Stimulated activated CD4-positive, alpha-beta T cell treated with anti-CD3 and anti-CD28 coated beads, Interleukin-1b, Interleukin-23, amount 100 ng/mL, for 1 hour (primary cell): ENCODE measurements at places on chromosomes 4 and X.

DNA sequence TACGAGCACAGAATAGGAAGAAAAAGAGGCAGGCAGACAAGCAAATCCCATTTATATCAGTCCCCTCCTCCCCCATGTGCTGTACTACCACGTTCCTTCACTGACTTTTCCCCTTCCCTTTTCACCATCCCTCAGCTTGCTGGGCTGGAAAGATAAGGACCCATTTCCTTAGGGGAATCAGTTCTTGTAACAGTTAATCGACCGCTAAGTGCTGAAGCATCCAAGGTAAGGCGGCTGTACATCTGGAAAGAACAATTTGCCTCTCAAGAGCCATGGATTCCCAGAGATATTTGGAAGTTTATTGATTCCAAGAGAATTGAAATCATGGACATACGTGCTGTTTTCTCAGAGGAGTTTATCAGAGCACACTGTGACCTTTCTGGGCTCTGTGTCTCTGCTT is 1688.0 kb downstream of the STIM2 start:
- no peak for DNase-seq

- DNase-seq = peak; percentile 35
These were observed 177.9 kb downstream of the AFAP1 start for GRCh38 chr4:7761720-7762119.

DNA sequence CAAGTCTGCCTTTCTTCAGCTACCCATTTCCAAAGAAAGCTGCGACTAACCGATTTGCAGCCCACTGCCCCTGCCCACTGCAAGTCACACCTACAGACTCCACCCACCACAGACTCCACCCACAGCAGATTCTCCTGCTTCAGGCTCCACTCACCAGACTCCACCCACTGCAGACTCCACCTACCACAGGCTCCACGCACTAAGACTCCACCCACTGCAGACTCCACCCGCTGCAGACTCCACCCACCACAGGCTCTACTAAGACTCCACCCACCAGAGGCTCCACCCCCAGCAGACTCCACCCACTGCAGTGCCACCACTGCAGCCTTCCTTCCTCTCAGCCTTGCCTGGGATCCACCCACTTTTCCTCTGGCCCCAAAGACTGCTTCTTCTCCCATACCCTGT is 41.3 kb downstream of the ABLIM2 start:
- peak; percentile 2 for DNase-seq

- no peak for DNase-seq
These were observed 216.6 kb upstream of the INTU start for GRCh38 chr4:127416115-127416514.

DNA sequence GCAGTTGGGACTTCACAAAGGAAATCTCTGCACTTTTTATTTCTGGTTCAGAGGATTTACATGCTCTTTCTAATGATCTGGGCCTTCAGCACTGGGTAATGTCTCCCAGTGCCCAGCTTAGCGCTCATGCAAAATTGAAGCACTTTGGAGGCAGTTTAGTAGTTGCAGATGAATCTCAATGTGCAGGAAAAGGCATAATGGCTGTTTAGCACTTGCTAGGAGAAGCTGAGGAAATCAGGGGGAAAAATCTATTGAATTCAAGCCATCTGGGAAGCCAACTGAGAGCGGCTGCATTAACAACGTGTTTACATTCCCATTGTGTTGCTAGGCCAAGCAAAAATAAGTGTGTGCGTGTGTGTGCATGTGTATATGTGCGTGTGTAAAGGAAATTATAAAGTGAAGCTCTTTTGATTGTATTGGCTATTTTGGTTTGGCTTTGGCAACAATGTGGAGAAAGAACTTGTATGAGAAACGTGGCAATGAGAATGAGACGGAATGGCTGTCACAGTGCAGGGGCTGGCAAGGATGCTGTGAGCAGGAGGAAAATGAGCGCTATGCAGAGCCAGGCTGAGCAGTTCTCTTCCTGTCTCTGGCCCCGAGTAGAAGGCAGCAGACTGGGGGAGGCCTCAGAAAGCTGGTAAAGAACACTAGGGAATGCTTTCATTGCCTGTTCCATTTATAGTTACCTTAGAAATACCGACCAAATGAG is 231.5 kb downstream of the UNC5C start:
- DNase-seq = no peak

DNA sequence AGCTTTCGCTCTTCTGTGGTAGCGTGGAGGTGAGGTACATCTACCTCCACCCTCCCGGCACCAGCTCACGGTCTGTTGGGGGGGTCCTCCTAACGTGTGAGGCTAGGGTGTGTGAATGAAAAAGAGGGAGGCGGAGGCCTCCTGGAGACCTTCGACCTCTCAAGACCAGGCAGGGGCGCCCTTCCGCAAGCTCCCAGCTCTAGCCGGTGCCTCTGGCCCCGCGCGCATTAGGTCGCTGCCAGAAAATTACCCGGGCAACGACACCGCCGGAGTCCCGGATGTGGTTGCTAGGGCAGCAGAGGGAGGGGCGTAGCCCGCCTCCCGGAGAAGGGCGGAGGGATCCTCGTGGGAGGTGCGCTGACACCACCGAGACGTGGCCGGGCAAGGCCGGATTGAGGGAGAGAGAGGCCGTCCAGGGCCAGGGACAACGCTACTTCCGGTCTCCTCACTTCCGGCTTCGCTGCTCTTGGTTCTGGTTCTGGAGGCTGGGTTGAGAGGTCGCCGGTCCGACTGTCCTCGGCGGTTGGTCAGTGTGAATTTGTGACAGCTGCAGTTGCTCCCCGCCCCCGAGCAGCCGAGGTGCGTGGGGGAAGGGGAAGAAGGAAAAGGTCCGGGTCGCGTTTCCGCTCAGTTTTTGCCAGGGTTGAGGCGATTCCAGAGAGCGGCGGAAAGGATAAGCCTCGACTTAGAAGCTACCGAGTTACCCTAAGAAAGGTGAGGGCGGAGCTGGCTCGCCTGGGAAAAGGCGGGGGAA is at the start of the genes ARFIP1 and TIGD4:
Gene ARFIP1, plus strand, starts transcription at position 442 of the 754 bp plus-strand sequence. CDS start 49,680 bp downstream, outside the sequence.
Gene TIGD4, minus strand, starts transcription at position 218 of the 754 bp plus-strand sequence. CDS start 8,726 bp downstream, outside the sequence.
- DNase-seq = peak; percentile 83

DNA sequence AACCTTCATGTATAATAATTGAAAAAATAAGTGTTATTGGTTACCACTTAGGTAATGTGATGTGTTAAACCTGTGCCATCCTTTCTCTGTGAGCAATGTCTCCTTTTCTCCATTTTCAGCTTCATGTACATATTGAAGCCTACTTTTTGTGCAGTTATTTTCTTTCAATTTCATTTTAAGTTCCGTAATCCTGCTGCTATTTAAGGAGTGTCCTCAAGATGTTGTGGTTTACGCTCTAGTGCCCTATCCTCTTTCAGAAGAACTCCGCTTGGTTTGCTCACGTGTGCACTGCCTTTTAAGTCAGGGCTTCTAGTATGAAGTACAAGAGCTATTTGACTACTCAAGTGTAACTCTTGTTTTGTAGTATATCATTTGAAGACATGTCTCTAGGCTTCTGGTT is 2253.2 kb upstream of the TENM3 start:
- DNase-seq = no peak

DNA sequence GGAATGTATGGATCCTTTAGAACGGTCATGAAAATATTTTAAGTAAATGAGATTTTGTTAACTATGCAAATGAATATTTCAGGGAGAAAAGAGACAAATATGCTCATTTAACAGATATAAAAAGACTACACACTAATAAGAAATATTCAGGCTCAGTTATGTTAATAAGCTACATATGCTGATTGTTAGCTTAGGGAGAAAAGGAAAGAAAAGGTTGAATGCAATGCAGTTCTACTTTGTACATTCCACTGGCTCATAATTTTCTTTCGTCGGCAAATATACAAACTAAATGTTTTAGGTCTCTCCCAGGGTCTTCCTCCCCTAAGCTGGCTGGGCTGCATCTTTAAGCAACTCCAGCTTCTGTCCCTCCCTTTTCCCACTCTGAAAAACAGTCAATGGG is 2.7 kb upstream of the RTL3 start:
- no peak for DNase-seq

- DNase-seq = no peak
These were observed 94.6 kb upstream of the RPS6KA3 start for GRCh38 chrX:20361081-20361889.

GRCh38 chrX:153897899-153898298 is 6.6 kb upstream of the AVPR2 start:
- no peak for DNase-seq

DNA sequence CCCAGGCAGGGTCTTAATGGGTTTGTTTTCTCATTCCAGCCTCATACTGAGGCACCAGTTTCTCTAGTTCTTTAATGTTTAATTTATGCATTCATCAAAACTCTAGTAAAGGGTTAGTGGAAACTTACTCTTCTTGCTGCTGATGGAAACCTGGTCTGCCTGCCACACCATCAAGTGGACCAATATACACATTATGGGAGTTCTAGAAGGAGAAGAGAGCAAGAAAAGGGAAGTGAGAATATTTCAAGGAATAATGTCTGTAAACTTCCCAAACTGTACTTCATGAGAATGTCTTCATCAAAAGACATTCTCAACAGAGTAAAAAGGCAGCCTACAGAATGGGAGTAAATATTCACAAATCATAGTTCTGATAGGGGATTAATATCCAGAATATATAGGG is 20.9 kb upstream of the DHX15 start:
- no peak for DNase-seq

DNA sequence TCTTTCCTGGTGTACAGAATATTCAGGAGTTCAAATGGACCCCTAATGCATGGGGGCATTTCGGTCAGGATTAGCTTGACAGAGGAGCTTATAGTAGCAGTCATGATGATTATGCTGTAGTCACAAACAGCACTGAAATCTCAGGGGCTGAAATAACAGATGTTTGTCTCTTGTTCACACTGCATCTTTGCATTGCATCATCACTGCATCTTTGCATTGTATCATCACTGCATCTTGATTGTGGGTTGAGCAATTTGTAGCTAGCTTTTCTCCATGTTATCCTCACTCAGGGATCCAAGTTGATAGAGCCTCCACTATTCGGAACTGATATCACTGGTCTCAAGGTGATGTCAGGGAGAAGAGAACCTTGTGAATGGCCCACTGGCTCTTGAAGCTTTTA is 160.9 kb downstream of the GATB start:
- no peak for DNase-seq
